ENCODE measurements at places on chromosomes 12 and 14.

DNA sequence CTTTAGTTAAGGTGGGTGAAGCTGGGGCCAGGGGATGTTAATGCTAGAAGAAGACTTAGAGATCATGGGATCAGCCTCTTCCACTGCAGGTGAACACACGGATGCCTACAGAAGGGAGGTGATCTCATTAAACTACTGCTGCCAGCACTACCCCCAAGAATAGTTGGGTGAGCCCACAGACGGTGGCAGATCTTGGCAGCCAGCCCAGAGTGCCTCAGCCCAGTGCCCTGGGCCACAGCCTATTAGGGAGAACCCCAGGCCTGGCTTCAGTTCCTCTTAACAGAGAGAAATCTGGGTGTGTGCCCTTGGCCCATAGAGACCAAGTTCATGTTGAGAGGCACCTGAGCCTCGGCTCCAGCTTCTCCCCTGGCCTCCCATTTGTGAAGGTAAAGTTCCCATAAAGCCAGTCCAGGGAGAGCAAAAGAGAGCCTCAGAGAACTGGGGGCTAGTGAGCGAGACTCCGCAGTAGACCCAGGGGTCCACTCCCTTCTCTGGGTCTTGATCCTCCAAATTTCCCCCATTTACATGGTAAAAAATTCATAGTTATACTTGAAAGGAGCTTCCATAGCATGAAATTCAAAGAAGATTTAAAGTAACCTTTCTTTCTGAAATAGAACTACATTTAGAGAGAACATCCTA, 125.0 kb upstream of the CCND2 start:
- DNase-seq: no peak

DNA sequence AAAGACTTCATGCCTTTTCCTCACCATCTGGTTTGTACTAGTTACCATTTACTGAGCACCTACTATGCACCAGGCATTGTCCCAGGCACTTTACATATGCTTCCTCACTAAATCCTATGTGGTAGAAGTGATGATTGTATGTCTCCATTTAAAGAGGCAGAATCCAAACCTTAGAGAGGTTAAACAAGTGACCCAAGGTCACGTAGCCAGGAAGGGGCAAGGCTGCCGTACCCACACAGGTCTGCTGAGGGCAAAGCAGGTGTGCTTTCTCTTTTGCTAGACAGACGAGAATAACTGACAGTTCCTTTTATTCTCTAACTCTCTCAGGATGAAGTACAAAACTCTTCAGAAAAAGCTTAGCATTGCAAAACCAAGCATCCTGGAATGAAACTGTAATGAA, 235.2 kb upstream of the SRRM4 start:
- no peak for DNase-seq

DNA sequence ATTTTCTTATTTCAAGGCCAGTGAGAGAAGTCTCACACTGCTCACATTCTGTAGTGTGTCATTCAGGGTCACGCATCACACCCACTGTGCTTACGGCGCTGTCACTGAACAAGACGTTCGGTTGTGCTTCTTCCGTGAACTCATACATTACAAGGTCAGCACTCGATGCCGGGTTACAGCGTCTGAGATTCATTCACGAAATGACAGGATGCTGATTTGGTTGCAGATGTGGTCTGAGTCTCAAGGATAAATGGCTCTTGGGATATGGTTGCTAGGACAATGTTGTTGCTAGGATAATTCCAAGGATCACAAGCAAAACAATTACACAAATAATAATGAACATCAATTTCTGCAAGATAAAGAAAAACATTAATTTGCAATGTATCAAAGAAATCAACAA, 47.4 kb downstream of the STX2 start:
- DNase-seq: no peak

- DNase-seq: no peak
Measured at GRCh38 chr12:100337727-100338126, 19.1 kb upstream of the SLC17A8 start.

GRCh38 chr12:90233168-90234100, 524.8 kb upstream of the ATP2B1 start:
- no peak for DNase-seq

Data from stimulated activated CD4-positive, alpha-beta T cell treated with anti-CD3 and anti-CD28 coated beads, Interleukin-12 subunit alpha, Interleukin-12 subunit beta, amount 100 ng/mL, for 24 hours (primary cell).